ENCODE measurements at places on chromosomes 12 and 14.

GRCh38 chr14:70018713-70019211, 139.5 kb downstream of the SMOC1 start:
- DNase-seq = no peak

DNA sequence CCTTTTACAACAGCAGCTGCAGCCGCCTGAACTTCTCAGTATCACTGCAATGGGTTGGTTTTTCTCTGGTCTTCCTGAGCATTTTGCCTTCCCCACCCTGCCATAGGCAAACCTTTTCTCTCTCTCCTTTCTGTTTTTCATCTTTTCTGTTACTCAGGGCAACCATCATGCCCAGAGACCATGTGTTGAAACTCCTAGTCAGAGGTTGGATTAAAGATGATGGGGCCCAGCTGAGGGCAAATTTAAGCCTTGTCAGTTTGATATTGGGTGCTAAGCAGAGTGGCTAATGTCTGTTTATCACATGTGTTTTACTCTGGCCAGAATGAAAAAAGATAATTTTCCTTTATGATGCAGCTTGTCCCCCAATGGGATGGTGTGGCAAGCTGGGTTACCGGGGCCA, 107.9 kb upstream of the PMCH start:
- no peak for DNase-seq

- no peak for DNase-seq
These were observed 211.5 kb downstream of the SLC41A2 start for GRCh38 chr12:104746467-104747088.

- no peak for DNase-seq
These were observed 34.1 kb upstream of the TUBA1C start for GRCh38 chr12:49230805-49231194.
